ENCODE measurements at places on chromosomes 3 and 15.

- no peak for DNase-seq
These were observed 24.7 kb downstream of the PDHB start for GRCh38 chr3:58408906-58409305.

DNA sequence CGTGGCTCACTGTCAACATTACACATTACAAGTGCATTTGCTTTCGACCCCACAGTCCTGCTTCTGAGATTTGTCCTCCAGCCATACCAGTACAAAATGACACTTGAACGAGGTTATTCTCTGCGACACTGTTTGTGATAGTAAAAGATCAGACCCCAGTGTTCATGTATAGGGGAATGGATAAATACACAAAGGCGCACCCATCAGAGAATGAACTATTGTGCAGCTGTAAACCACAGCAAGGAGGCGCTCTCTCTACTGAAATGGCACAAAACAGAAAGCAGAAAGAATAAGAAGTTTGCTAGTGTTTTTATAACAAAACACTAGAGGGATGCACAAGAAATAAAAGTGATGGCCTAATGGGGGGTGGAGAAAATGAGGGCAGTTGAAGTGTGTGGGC lies 4.9 kb upstream of the CHSY1 start:
- no peak for DNase-seq

- DNase-seq, result no peak
These were observed 31.6 kb downstream of the BCL2A1 start for GRCh38 chr15:79939399-79939798.

DNA sequence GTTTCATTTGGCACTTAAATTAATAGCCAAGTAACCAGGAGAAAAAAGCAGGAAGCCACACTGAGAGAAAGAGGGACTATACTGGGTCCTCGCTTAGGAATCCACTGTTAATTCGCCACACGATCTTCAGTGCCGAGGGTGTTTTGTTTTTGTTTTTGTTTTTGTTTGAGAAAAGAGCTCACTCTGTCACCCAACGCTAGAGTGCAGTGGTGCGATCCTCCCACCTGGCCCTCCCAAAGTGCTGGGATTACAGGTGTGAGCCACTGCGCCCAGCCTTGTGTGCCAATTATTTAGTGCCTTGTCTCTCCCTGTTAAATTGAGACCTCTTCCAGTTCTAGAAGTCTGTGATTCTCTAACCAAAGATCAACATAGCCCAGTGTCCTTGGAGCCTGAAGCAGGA lies 53.8 kb upstream of the TPM1 start:
- DNase-seq, result no peak

DNA sequence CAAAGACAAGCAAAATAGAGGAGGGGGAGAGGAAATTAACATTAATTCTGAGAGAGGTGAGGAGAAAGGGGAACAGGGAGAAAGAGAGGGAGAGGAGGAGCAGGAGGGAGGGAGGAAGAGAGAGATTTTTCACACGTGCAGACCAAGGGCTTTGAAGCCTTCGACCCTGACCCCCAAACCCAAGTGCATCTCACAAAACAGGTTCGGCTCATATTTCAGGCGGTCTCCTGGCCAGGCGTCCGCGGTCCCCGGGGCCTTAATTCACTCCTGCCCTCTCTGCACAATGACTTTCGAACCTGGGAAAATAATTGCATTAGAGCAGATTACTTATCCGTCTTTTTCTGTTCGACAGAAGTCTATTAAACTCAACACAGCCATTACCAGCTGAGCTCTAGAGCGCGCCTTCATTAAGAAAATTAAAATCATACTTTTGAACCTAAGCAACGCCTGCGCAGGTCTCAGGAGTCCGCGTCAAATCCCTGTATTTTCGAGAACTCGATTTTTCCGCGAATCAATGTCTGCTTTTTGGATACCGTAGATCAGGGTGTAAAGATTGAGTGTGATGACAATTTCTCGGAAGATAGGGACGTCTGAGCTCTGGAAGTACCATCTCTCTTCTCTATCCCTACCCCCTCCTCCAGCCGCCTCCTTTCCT lies 220.7 kb downstream of the MEIS2 start:
- DNase-seq, result no peak

- no peak for DNase-seq
These were observed 2.1 kb downstream of the MYD88 start for GRCh38 chr3:38140326-38141172.

- no peak for DNase-seq
These were observed 342.9 kb upstream of the PROK2 start for GRCh38 chr3:72127844-72128243.

- DNase-seq, result no peak
These were observed 109.7 kb downstream of the LRRK1 start for GRCh38 chr15:101028772-101029438.

DNA sequence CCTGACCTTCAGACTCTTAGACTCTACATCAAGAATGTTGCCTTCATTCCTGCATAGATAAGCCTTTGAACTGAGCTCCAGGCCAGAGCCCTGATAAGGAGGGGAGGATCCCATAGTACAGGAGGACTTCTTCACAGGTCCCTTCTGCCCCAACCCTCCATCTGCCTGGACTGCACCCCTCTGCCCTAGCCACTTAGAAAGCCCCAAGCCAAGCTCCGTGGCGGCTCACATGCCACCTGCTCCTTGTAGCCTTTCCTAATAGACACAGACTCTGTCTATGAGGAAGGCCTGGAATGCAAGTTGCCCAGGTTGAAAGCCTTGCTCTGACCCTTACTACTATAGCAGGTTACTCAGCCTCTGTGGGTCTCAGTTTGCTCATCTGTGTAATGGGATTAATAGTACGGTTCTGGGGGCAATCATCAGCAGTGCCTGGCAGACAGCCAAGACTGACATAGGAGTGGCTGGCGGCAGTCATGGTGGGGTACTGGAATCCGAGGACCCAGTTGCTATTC lies 11.6 kb downstream of the PCSK6 start:
- DNase-seq, result no peak
